ENCODE measurements at places on chromosomes 12 and 14.

DNA sequence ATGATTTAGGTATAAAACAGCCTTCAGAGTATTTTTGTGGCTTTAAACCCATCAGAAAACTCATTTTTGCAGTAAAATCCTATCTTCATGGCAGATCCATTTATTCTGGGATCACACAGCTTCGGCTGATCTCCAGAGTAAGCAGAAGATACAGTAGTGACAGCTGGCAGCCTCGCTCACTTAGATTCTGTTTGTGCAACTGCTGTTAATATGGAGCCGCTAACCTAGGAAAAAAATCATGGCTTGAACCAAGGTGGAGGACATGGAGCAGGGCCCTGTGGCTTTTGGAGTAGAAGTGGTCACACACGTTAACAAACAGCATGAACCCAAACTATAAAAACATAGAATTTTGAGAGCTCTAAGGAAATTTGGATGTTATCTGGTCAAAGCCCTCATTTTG lies 137.2 kb upstream of the ARHGAP5 start:
- no peak for DNase-seq

GRCh38 chr12:115507951-115508722 lies 769.4 kb downstream of the MED13L start:
- no peak for DNase-seq

DNA sequence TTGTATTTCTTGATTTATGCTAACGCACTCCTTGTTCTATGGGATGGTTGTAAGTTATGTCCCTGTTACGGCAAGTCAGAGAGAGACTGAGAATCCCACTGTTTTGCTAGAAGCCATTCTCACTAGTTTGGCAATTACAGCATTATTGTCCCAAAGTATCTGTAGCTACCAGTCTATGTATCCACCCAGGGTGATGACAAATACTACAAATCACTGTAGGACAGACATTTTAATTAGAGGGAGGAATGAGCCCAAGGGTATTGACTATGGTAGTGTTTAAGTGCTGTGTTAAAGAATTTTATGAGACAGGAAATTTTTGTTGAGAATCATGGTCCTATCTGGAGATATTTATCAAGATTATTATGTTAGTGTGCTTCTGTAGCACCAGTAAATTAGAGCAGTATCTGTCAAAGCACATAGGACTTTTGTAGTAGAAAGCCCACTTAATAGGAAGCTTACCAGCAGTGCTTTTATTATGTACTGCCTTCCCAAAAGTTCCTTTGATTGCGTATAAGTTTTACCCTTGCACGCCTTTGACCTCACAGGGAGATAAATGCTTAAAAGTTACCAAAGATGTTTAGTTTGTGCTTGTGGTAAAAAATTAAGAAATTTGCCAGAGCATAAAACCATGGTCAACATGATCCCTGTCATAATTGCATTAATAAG lies 10.7 kb downstream of the PRKCH start:
- DNase-seq, result no peak

- peak; percentile 18 for DNase-seq
Observed at GRCh38 chr14:53840444-53840843, 116.2 kb downstream of the BMP4 start.

GRCh38 chr12:42568952-42569915 lies 20.3 kb downstream of the PRICKLE1 start:
- peak; percentile 76 for DNase-seq

DNA sequence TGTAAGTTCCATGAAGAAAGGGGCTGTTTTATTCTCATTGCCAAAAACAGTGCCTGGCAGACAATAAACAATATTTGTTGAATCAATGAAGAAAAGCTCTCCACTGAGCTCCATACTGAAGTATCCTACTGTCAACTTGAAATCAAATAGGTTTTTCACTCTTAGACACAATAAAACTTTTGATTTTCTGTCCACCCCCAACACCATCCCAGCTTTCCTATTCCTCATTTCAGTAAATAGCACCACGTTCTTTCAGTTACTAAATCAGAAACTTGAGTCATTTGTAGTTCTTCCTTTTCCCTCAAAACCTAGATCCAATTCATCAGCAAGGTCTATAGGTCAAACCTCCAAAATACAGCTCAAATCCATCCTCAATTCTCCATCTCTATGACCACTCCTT lies 113.3 kb downstream of the PTGER2 start:
- no peak for DNase-seq

DNA sequence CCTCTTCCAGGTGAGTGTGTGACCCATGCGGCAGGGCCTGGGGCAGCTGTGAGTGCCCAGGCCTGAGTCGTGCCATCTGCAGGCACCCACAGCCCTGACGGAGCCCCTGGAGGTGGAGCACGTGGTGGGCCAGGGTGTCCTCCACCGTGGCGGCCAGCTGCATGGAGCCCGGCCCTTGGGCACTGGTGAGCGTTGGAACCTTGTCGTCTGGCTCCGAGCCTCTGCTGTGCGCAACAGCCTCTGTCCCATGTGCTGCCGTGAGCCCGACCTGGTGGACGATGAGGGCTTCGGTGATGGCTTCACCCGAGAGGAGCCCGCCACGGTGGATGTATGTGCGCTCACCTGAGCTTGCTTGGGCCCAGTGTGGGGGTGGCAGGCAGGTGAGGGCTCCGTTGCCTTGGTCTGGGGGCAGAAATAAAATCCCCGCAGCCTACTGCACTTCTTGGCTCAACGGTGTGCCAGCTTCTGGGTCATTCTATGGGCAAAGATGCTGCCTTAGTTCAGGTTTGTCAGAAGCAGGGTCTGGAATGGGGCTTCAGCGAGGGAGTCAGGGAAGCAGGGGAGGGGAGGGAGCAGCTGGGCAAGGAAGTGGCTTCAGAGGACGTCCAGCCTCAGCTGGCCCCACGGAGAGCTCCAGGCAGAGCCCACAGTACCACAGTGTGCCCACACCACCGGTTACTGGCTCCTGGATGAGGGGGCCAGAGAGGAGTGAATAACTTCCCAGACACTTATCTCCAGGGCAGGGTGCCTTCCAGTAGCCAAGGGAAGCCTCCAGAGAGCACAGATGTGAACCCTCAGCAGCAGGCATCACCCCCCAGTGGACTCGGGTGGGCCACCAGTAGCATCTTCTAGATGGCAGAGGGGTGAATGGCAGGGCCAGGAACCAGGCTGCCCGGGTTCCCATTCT lies 1.2 kb upstream of the ARL6IP4 start:
- DNase-seq, result no peak
